ENCODE measurements at places on chromosomes 11 and 22.

DNA sequence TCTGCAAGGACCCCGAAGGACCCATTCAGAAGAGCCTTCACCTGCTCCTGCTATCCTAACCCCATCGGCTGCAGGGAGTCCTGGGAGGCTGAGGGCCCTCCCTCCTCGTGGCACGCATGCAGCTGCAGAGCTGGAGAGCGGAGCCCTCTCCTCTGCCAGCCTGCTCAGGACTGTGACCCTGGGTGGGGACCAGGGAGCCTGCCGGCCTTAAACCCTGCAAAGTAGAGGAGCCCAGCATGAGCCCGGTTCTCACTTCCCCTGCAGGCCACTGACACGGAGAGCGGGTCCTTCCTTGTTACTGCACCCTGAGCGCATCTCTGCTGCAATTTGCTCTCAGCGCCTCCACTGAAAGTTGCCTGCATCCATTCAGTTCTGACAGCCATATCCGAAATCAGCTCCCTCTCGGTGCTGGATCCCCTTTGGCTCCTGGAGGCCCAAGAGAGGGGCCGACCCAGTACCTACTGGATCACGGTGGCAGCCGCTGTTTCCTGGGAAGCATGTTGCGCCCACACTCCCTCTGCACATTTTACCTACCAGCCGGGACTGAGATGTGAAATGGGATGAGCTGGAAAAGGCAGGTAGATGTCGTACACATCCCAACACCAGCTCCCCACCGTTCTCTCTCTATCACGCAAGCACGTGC is 312.1 kb downstream of the NTM start:
- no peak for DNase-seq

- no peak for DNase-seq
These were observed 6.7 kb downstream of the NFAM1 start for GRCh38 chr22:42425337-42425988.

GRCh38 chr11:71188073-71188472 is 64.3 kb downstream of the SHANK2 start:
- DNase-seq, result no peak

GRCh38 chr11:2270322-2271076 is at the start of gene ASCL2:
Gene ASCL2, minus strand, starts transcription at chr11:2270588. Its CDS starts 256 bp downstream, at chr11:2270332.
- no peak for DNase-seq

DNA sequence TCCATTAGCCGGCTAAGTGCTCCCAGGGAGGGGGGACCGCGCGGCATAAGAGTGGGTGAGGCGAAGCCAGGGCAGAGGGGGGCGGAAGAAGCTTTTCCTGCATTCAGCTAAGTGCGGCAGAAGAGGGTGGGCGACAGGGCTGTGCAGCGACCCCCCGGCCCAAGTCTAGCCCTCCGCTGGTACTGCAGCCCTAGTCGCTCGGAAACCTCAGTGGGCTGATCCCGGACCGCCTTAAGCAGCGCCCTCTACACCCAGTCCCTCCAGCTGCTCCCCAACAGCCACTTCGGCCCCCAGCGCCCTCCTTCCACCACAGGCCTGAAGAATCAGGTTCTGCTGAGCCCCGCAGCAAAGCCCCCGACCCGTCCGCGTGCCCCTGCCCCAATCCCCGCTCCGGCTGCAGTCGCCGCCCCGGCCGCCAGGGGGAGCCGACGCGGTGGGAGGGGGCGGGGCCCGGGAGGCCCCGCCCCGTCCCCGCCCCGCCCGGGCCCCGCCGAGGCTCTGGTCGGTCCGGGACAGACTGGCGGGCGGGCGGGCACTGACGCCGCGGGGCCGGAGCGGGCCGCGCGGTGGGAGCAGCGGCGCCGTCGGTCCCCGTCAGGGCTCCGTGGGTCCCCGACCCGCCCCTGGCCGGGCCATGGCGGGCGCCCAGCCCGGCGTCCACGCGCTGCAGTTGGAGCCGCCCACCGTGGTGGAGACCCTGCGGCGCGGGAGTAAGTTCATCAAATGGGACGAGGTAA is at the start of gene PLCB3:
PLCB3 (plus strand) TSS at position 515 of the 737 bp plus-strand sequence; CDS start at position 635, 120 bp downstream.
- no peak for DNase-seq

- no peak for DNase-seq
These were observed 411.9 kb downstream of the SOX6 start for GRCh38 chr11:15944460-15944859.

GRCh38 chr11:32437495-32438345 is 2.4 kb upstream of the WT1 start:
- DNase-seq, result no peak

DNA sequence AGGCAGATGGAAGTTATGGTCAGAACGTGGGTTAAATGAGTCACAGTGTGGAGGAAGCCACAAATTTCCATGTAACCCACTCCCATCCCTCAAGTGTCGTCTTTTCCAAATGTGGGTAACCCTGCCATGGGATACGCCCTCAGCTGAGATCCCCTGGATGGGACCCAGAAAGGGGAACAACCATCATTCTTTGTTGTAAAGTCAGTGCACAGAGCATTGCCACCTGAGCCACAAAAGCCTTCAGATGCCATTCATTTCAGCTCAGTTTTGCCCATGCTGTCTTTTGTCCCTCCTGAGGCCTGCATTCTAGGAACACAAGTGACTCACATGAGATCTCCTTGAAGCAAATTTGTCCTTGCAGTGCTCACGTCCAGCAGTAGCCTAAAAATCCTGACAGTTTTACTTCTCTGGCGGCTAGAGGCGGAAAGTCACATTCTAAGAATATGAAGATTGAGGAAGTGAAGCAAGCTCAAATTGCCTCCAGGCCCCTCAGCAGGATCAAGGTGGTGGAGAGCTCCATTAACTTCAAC is 30.6 kb downstream of the MMP13 start:
- DNase-seq, result no peak

DNA sequence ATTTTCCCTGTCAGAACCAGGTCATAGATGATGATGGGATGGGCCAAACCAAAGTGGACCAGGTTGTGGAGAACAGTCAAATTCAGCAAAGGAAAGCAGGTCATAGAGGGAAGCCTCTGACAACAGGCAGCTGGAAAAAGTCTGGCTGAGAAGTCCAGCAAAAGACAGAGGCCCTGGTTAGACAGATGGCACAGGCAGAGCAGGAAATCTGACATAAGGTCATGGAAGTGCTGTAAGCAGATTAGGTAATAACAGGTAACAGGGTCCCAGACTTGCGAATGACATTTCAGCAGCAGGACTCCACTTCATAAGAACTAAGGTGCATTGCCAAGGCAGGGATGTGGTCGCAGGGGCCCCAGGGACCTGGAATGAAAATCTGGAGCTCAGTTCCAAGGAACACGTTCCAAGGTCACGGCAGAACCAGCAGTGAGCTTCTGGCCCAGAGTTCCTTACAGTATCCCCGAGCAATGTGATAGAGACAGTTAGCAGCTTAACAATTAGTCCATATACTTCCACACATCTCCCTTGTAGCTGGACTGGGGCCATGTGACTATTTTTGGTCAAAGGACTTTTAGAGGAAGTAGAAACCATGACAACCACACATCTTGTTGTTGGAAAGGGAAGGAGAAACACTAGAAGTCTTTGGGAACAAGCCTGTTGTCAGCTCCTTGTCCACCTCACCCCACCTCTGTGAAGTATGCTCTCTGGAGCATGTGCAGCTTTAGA is 75.4 kb downstream of the ME3 start:
- no peak for DNase-seq

DNA sequence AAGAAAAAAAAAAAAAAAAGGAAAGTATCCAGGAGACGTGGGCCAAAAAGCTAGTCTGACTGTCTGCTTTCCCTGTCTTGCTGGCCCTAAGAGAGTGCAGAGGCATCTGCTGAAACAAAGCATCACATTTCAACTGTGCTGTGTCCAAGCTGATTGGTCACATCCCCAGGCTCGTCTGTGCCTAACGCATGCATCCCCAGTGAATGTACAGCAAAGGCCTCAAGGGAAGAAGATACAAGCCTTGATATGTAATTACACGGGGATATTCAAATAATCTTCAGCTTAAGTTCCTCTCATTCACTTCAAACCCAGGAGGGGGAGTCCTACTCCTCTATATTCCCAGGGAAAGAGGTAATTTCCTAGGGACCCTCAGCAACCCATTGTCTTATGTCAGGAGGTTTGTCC is 5.4 kb upstream of the SORL1 start:
- no peak for DNase-seq

GRCh38 chr11:44229624-44230023 is 80.3 kb downstream of the ALX4 start:
- DNase-seq, result no peak

DNA sequence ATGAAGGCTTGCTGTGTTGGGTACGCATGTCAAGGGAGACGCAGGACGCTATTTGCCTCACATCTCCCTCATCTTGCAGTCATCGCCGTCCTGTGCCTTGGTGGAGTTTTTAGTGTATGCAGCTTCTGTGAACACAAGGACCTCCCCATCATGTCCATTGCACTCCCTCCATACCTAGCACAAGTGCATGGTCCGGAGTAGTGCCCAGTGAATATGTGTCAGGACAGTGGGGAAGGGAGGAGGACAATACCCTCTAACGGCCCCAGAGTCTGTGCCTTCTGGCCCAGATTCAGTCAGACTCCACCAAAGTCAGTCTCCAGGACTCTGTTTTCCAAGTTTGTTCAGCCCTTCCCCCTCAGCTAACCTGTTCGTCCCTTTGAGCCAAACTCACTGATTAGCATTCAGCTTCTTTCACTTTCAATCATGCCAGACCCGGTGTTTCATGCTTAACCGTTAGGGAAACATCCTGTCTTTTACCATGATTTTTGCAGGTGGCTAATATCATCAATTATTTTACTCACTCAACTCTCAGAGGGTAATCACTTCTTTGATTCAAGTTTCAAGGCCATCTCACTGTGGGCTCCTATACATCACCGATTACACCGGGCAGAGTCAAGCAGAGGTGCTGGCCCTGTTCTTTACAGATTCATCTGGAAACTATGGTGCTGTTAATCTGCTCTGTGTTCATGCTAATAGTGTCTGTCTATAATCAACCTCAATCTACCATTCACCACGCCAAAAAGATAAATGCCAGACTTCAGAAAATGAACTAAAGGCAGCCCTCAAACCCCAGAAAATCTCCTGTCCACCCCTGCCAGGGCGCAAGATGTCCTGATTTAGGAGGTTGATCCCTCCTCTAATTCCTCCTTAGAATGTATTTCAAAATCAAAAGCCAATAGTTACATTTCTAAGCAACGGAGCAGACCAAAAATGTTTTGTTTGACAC is 156.5 kb downstream of the RRAS2 start:
- no peak for DNase-seq

DNA sequence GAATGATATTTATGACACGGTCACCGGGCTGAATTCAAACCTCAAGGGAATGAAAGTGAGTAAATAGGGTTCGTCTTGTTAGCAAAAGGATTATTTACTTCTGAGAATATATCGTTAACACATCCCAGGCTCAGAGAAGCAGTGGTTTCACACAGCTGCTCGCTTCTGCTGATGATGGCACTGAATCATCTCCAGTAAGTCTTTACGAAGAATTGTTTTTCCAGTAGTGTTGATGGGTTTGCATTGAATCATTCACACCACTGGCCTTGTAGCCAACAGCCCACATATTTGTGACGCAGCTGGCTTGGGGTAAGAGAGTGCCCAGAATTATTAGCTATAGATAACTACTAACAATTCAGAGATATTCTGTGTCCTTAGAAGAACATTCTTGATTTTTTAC is 236.3 kb downstream of the CADM1 start:
- no peak for DNase-seq

DNA sequence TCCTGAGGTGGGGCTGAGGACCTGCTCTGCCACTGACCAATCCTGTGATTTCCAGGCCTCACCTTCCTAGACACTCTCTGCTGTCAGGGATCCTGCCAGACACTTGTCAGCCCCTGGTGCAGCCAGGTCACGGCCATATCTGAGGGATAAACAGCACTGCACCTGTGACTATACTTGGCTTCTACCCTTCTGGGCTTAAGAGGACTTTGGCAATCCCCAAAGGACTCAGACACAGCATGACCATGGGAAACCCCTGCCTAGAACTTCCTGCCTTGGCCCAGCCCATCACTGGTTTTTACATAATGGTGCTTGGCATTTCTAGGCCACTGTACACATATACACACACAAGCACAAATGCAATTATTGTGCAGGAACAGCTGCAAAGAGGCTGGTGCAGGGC is 11.6 kb upstream of the OLFML1 start:
- DNase-seq, result no peak

GRCh38 chr11:54558407-54558806 is 45.4 kb downstream of the OR4C46 start:
- no peak for DNase-seq

DNA sequence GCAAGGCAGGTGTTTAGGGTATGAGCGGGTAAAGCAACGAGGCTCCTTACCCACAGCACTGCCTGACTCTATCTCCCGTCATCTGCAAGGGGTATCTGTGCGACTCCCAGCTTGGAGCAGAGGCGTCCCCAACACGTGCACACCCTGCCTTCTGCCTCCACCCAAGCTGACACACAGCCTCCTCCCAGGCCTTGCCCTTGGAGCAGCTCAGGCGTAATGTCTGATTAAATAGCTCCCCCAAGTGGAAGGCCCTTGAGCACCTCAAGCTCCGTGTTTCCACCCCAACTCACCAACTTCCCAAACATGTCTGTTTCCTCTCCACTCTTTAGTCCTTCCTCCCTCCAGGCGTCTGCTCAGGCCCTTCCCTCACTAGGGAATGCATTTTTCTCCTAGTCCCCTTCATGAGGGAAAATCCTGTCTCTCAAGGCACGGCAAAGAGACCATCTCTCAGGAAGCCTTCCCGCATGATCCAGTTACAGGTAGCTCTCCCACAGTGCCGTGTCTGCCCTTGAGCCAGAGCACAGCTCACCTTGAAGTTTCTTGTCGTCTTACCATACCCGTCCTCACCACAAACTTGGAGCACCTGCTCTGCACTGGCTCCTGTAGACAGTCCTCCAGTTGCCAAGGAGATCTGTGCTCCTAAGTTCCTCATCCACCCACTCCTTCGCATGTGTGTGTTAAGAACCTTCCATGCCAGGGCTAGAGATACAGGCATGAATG is 15.8 kb downstream of the CYB5R2 start:
- DNase-seq, result no peak

DNA sequence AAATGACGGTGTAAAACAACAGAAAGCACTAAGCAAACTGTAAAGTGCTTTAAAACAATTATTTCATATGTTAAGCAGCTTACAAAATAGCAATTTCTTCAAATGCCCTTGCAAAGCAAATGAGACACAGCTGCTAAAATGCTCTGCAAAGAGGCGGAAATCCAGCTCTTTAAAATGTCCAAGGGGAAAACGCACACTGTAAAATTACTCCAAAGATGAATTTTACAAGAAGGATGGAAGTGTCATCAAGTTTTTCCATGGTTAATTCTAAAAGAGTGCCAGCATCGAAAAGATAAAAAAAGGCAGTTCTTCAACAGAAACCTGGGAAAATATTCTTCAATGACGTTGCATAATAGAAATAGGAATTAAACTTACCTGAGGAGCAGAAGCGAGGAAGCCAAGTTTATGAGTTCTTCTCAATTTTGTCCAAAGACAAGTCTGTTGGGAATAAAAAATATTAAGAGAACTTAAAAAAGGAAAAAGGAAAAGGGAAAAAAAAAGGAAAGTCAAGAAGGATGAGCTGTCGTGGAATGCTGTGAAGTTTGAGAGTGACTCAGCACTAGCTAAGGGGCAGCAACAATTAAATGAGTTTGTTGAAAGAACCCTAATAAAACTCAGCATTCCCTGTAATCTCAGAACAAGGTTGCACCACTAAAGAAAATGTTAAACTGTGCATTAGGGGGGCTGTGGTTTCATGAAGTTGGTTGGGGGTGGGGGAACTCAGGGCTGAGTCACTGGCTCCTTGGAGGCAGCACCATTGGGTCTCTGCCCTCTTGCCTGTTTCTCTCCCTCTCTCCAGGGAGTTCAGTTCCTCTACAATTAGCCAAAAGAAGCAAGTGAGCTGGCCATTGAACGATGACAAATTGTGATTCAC is 64.2 kb upstream of the BLID start:
- DNase-seq, result no peak

- DNase-seq, result no peak
These were observed 259.8 kb upstream of the ANO5 start for GRCh38 chr11:21933095-21933494.
